ENCODE measurements at places on chromosomes 6 and 20. TPM values are rescaled to one million over a fixed set of nuclear protein-coding genes. Genes with fewer than 3 reads are reported as not detected.

- no peak for DNase-seq
These were observed 49.1 kb downstream of the FAM120B start for GRCh38 chr6:170355661-170356060.

GRCh38 chr6:103983860-103984259 is 875.9 kb downstream of the HACE1 start:
- no peak for DNase-seq

DNA sequence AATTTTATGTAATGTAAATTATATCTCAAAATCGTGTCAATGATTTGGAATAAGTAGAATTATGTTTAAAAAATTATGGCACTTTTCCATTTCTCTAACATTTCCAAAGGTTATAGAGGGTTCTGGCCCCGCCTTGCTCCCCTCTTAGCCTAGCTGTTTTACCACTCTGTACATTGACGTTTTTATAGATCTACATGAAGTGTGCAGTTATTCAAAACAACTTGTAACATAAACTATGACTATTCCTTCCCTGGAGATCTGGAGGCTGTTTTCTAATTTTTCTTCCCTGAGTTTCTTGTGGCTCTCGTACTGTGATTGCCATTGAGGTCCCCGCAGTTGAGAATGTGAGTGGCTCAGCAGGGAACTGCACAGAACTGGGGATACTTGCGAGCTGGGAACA is 48.4 kb downstream of the IYD start:
- no peak for DNase-seq

- DNase-seq: peak; percentile 34
These were observed 97.2 kb downstream of the KIF16B start for GRCh38 chr20:16476032-16476431.

DNA sequence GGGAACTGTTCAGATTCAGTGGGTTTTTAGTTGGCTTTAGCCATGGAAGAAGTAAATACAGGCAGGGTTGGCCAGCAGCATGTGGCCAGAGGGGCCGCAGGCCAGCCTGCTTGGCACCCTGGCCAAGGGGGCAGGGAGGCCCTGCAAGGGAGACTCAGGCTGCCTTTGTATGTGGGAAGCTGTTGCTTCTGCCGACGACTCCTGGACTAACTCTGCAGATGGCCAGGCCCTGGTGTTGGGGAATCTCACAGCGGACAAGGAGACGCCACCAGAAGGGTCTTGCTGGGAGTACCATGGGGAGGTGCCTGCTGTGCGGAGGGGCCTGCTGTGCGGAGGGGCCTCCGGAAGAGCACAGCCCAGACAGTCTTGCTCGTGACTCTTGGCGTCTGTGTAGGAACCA is 25.2 kb downstream of the PYGB start:
- DNase-seq: no peak

The OR12D1 gene
- total RNA-seq: not detected

The TENT5A gene
- total RNA-seq: 6.7 TPM

The ATXN1 gene
- total RNA-seq: 76.7 TPM

The OR2J3 gene
- not detected for total RNA-seq
